ENCODE measurements at places on chromosomes 11 and 22.

DNA sequence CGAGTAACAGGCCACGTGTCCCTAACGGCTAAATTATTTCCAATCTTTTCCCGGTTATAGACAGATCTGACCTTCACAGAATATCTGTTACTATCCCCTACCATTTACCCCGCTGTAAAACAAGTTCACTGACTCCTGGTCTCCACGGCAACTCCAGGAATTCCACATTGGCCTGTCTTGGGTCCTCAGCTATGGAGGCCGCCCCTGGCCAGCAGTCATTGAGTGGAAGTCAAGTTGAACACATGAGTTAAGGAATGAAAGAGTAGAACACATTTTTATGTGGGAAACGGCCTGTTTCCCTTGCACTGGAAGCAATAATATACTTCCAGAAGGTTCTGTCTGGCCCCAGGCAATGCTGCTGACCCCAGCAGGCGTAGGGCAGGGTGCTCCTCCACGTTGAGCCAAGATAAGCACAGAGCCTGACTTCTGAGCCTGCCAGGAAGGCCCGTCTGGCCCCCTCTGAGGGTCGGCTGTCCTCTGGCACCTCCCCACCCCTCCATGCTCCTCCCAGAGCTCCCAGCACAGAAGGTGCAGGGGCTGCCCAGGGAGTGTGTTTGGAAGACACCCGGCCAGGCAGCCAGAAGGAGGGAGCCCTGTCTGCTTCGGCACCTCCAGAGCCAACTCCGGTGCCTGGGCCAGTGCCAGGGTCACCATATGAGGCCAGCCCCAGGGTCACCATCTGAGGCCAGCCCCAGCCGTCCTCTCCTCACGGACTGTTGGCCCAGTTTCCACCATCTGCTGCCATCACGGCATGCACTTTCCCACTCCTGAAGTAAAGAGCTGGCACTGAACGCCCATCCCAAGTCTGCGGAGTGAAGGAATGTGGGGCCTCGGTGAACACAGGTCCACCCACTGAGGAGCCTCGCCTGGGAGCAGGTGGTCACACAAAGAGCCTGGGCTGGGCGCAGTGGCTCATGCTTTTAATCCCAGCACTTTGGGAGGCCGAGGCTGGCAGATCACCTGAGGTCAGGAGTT, 813.2 kb downstream of the BRD1 start:
- DNase-seq: peak; percentile 43

GRCh38 chr11:44133335-44133946, 38.0 kb downstream of the EXT2 start:
- DNase-seq: peak; percentile 68

GRCh38 chr11:73376803-73377629, 817 bp downstream of the RELT start:
- no peak for DNase-seq

DNA sequence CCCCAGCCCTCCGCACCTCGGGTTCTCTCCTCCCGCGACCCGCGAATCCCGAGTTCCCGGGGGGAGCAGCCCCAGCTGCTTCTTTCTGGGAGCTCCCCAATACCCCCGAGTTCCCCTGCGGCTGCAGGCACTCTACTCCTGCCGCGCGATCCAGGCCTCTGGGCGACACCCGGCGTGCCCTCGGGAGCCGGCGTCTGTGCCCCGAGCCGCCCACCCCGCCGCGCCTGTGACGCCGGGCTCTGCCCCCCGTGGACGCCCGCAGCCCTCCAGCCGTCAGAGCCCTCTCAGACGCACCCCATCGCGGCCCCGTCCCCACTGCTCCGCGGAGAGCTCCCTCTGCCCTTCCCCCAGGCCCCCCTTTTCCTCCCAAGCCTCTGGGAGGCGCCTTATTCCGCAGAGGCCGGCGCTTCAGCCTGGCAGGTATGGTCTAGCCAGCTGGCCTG, 422 bp downstream of the GLB1L2 start:
- DNase-seq: peak; percentile 4

GRCh38 chr11:96272529-96273222, 70.3 kb downstream of the MAML2 start:
- peak; percentile 63 for DNase-seq

DNA sequence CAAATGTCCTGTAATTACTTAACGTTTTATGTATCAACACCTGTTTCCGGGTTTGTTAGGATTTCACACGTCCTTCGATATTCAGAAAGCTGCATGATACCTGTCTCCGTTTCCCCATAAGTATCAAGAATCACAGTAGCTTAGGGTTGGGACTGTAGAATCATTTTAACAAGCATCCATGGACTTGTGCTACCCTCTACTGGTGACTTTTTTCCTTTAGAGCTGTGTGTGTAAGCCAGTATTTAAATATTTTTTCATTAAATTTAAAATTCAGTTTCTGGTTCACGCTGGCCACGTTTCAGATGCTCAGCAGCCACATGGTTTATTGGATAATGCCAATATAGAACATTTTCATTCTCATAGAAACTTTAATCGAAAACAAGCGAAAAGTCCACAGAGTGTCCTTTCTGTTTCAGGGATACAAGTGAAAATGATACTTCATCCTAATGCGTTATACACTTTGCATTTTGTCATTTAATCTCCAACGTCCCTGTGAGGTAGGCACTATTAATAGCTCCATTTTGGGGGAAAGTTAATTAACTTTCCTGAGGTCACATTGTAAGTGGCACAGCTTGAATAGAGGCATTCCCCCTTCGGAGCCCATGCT, 61.5 kb upstream of the SLC25A18 start:
- peak; percentile 93 for DNase-seq

DNA sequence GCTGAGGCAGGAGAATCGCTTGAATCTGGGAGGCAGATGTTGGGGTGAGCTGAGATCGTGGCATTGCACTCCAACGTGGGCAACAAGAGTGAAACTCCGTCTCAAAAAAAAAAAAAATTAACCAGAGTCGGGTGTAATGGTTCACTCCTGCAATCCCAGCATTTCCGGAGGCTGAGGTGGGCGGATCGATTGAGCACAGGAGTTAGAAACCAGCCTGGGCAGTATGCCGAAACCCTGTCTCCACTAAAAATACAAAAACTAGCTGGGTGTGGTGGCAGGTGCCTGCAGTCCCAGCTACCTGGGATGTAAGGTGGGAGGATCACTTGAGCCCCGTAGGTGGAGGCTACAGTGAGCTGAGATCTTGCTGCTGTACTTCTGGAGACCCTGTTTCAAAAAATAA, 1.5 kb downstream of the RANGAP1 start:
- no peak for DNase-seq

GRCh38 chr11:87139475-87139874, 101.7 kb downstream of the TMEM135 start:
- no peak for DNase-seq

GRCh38 chr22:42275970-42276369, 5.5 kb upstream of the TCF20 start:
- DNase-seq: no peak

DNA sequence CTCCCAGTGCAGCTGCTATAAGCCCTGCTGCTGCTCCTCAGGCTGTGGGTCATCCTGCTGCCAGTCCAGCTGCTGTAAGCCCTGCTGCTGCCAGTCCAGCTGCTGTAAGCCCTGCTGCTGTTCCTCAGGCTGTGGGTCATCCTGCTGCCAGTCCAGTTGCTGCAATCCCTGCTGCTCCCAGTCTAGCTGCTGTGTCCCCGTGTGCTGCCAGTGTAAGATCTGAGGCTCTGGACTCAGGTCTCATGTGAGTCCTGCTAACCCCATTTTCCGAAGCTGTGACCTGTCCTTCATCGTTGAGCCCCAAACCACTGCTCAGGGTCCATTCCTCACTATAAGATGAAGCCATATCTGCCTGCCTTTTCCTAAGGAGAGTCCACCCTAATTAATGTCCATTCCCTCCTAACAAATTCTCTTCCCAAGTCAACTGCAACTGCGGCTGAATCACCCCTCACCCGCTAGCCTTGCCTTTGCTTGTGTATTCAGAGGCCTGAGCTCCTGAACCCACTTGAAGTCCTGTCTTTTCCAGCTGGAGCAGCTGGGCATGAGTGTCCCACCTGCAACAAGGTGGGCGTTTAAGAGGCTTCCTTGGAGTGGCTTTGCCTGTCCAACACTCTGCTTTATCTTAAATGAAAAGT, 626 bp downstream of the KRTAP5-7 start:
- DNase-seq: no peak
